NK-92 treated with Interleukin-12 subunit alpha and Interleukin-12 subunit beta, amount 100 ng/mL, for 24 hours (cell line): ENCODE measurements at places on chromosomes 5 and 9.

- no peak for DNase-seq
Observed at GRCh38 chr9:16138561-16139491, 586.0 kb downstream of the CCDC171 start.

DNA sequence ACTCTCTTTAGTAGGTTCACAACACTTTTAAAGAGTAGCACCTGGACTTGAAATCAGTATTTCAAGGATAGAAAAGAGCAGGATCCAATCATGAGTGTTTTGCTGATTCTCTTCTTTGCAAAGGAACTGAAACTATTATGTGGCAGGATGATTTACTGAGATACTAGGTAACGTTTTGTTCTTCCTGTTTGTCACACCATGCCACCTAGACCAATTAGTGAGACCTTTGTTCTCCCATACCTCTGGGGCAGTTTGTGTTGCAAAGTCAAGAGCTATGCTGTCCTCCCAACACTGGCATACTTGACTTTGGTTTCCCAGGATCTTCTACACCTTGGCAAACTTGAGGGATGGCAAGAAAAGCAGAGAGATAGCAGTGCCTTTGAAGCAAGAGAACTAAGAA is 43.4 kb downstream of the PPP1R2B start:
- no peak for DNase-seq

DNA sequence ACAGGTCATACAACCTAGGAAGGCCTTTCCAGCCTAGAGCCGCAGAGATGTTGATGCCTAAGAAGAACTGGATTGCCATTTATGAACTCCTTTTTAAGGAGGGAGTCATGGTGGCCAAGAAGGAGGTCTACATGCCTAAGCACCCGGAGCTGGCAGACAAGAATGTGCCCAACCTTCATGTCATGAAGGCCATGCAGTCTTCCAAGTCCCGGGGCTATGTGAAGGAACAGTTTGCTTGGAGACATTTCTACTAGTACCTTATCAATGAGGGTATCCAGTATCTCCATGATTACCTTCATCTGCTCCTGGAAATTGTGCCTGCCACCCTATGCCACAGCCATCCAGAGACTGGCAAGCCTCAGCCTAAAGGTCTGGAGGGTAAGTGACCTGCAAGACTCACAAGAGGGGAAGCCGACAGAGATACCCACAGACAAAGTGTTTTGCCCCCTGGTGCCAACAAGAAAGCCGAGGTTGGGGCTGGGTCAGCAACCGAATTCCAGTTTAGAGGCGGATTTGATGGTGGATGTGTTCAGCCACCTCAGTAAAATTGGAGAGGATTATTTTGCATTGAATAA is 11.2 kb upstream of the CDKN2AIPNL start:
- DNase-seq = no peak

- DNase-seq = no peak
Observed at GRCh38 chr9:98097836-98098235, 21.2 kb downstream of the TRIM14 start.

DNA sequence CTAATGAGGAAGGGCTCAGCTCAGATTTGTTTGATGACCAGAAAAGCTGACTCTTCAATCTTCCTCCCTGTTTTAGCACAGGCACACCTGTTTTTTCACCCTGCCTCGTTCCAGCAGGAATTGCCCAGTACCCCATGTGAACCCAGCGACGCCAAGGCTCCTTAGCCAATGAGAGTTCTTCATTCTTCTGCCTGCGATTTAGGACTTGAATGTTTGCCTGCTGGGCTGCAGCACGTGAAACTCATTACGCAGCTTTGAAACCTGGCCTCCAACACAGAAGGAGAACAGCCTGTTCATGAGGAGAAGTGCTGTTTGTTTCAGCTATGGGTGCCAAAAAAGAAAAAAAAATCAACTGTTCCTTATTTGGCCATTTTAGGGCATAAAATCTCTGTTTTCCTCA is 315.5 kb downstream of the TRPM3 start:
- DNase-seq = no peak

GRCh38 chr5:84382363-84383295 is 2.1 kb downstream of the EDIL3 start:
- DNase-seq = no peak

- no peak for DNase-seq
Observed at GRCh38 chr9:21381448-21382339, 3.5 kb downstream of the IFNA2 start.

DNA sequence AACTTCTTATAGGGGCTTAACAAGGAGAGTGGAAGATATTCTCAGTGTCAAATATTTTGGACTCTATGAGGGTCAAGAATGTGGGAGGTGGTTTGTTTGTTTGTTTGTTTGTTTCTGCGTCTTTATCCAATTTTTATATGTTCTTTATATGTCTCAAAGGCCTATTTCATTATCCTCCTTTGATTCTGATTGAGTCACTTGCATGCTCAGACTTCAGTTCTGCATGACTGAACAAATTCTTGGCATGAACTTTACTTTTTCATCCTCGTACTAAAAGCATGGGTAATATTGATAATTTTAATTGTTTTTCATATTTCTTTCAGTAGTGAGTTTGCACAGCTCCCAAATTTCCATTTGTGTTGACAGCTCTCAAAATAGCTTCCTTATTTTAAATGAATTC is 19.2 kb upstream of the ERBIN start:
- no peak for DNase-seq

GRCh38 chr9:113475992-113476391 is 12.5 kb downstream of the RGS3 start:
- no peak for DNase-seq

DNA sequence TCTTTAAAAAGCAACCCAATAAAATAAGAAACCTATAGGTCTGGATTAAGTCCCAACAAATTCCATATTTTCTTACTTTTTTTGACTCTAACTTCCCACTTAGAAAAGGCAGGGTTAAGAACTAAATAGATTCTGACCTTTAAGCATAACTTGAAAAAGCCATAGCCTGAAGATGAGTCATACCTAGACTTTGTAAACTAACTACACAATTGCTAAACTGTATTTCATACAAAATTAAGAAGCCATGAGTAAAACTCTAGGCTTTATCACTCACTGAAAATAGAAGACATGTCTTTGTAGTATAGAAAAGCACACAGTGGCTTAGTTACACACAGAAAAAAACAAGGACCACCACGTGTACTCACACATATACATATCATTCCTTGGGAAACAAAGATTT is 51.5 kb downstream of the MLLT3 start:
- no peak for DNase-seq

- no peak for DNase-seq
Observed at GRCh38 chr9:21506626-21507482, 24.7 kb upstream of the IFNE start.

DNA sequence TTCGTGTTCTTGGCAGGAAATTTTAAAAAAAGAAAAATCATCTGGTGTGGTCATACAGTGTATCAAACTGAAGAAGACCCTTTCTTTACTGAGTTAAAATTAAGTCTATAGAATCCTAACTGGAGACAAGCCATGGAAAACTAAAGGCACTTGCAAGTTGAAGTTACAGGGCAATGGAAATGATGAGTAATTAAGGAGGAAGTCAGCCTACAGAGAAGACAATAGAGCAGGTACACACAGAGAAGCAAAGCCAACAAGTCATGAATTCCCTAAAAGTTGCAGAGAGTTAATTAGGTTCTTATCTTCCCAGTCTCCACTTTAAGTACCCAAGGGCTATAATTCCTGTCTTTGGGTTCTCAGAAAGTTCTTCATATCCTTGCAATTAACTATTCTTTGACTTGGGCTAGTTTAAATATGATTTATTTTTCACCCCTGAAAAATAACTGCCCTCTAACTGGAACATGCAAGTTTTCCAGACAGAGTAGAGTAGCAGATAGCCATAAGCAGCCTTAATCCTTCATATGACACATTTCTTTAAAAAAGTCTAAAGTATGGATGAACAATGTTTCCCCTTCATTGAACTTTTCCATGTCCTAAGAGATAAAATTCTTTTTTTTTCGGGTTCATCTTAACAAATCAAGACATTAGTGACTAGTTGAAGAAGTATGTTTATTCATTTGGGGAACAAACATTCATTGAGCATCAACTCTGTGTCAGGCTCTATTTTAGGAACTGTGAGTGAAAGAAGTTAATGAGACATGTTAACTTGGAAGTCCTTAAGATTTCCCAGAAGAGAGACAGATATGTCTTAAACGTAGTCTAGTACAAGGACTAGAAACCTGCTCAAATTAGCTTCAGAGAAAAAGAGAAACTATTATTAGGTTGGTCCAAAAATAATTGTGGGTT is 5.2 kb upstream of the ITGA2 start:
- DNase-seq = no peak

- DNase-seq = no peak
Observed at GRCh38 chr5:138968601-138969000, 93.5 kb upstream of the LRRTM2 start.

DNA sequence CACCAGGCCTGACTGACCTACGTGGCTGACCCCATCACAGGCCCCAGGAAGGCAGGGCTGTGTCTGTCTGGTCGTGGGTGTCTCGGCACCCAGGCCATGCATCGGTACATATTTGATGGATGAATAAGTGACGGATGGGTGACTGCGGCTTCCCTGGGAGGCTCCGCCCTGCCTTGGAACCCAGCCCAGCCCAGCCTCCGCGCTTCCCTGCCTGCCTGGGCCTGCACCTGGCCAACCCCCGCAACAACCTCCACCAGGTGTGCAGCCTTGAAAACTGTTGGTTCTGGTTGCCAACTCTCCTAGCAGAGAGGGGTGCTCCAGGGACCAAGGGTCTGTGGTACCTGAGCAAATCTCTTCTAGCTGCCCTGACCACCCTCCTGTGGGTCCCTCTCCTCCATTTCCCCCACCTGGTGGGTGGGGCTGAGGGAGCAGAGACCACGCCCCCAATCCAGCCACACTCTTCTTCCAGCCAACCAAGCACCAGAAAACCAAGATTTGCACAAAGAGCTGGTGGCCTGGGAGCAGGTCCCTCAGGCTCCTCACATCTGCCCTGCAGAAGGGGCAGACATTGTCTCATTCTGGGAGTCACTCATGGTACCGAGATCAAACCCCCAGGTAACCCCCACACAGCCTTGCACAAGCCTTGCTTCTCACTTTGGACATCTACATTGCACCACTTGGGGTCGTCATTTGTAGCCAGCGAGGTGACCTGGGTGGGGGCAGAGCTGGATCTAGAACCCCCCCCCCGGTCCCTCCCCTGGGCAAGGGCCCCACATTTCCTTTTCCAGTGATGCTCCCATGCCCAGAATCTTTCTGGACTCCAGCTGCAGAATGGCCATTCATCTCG is 100.6 kb upstream of the IER5L start:
- DNase-seq = no peak

DNA sequence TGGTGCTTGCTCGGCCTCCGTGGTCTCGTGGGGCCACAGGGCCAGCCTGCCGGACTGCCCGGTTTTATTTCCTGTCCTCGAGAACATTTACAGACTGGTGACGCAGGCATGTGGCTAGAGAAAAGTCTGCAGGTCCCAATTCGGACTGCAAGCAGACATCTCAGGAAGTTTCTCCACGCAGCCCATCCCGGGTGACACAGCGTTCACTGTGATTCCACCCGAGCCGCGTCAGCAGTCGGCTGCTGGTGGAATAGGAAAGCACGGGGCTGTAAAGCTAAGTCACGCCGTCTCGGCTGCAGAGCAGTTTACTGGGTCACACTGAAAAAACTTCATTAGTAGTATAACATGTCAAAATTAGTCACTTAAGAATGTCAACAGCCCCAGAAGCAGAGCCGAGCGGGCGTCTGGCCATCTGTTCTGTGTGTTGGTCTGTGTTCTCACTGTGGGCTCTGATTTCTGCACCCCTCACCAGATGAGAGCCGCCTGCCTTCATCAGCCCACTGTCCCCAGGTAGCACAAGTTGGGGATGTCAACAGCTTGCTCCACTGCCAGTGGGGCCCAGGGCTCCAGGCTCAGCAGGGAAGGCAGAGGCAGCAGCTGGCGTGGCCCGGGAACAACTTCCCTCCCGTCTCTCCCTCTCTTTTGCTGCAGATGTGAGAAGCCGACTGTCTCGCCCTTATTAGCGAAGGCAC is 363.7 kb downstream of the IRX2 start:
- DNase-seq = no peak

DNA sequence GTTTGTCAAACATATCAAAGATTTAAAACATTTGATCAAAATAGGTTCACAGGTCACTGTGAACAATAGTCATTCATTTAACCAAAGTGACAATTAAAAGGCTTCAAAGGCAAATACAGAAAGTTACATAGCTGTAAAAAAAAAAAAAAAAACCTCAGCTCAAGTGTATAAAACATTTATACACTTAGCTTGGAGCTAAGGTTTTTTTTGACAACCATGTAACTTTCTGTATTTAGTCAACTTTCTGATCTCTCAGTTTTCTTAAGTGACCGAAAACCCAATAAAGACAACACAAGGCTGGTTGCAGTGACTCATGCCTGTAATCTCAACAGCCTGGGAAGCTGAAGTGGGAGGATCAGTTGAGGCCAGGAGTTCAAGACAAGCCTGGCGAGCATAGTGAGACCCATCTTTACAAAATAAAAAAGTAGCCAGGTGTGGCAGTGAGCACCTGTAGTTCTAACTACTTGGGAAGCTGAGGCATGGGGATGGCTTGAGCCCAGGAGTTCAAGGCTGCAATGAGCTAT is 16.4 kb upstream of the UBTD2 start:
- DNase-seq = no peak

GRCh38 chr5:79488775-79489174 is 25.2 kb downstream of the HOMER1 start:
- DNase-seq = no peak

GRCh38 chr5:158609333-158610050 is 490.2 kb downstream of the EBF1 start:
- no peak for DNase-seq

GRCh38 chr5:142719836-142720370 is 34.0 kb upstream of the FGF1 start:
- no peak for DNase-seq

GRCh38 chr9:124009531-124010217 is 1.9 kb upstream of the LHX2 start:
- DNase-seq = no peak

DNA sequence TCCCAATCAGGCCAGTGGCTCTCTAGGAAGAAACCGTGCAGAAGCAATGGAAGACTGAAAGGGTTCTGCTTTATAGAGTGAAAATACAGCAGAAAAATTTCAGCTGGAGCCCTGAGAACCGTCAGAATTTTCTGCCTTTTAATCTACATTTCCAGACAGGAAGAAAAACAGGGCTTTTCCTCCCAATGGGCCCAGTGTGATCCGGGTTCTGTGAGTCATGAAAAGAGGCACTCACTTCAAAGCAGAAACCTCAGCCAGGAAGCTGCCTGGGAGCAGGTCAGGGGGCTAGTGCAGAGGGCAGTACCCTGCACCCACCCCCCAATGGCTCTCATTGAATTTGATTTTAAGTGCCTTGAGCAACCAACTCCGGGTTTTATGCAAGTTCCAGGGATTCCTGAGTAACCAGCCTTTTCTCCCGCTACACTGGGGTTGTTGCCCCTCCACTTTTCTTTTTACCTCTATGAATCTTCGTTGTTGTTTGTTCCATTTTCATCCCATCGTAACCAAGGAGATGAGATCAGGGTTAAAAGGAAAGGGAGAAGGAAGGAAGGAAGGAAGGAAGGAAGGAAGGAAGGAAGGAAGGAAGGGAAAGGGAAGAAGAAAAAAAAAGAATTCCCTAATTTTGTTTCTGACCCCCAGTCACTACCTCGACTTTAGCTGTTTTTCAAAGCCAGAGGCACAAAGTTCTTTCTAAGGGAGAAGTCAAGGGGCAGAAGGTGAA is 1.3 kb downstream of the BARHL1 start:
- DNase-seq = no peak
